OCI-LY7 (cell line): ENCODE measurements at places on chromosomes 13 and 19.
A peak's percentile ranks its signal among the peaks of the same experiment; 100 is the strongest.

DNA sequence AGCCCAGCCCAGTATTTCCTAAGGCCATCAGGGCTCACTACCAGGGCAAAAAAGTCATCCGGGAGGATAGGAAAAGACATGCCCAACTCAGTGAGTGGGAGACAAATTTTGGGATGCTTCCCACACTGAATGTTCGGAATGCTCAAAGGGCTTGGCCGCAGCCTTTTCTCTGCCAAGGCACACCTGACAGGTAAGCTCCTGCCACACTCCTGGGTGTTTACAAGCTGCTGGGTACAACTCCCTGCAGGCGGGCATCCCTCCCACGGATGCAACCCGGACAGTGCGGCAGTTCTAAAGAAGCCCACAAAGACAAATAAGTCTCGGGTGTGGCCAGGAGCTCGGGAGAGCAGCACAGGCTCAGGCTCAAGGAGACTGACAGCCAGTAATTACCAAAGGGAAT, 28.1 kb downstream of the SLC7A1 start:
- no peak for DNase-seq

DNA sequence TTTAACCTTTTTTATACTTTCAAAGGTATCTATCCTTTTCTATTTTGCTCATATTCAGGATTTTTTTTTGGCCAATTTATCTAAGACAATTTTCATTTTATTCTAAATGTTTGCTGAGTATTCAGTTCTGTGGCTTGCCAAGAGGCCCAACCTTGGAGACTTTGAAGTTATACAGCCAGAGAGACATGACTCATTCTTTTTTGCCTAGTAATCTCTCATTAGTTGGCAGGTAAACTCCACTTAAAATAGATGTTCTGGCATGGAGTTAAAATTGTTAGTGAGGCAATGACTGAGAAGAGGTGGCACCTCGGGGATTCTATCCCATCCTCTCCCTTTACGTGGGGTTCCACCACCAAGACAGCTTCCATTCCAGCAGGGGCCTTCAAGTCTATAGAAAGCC, 213.8 kb downstream of the KCTD12 start:
- DNase-seq: no peak

GRCh38 chr13:41501281-41501680, 43.9 kb downstream of the RGCC start:
- DNase-seq: peak; percentile 71

GRCh38 chr19:58513694-58514563, 2.1 kb upstream of the SLC27A5 start:
- DNase-seq: peak; percentile 56
